Astrocyte (in vitro differentiated cells and primary cell): ENCODE measurements at places on chromosomes 2 and 18. TPM values are rescaled to one million over a fixed set of nuclear protein-coding genes. Genes with fewer than 3 reads are reported as not detected.

The HEATR5B gene
- total RNA-seq: 15.6 and 15.7 TPM in 2 replicates

The LBX2 gene
- 0.89 and 1.0 TPM in 2 replicates for total RNA-seq

The CRYBA2 gene
- not detected in 2 replicates for total RNA-seq

The AKAIN1 gene
- not detected in 2 replicates for total RNA-seq

The NRP2 gene
- total RNA-seq: 68.5 and 76.7 TPM in 2 replicates

The CCDC68 gene
- 2.2 and 2.4 TPM in 2 replicates for total RNA-seq

The DNER gene
- 0.82 and 1.0 TPM in 2 replicates for total RNA-seq

The PIEZO2 gene
- total RNA-seq: 5.3 and 11.8 TPM in 2 replicates

The TRIM43 gene
- total RNA-seq: 0.70 TPM in 1 of 2 replicates, not detected in the other

The CKAP2L gene
- total RNA-seq: 0.96 and 2.1 TPM in 2 replicates

The EDAR gene
- total RNA-seq: 0.12 TPM in 1 of 2 replicates, not detected in the other

The MYCN gene
- total RNA-seq: 2.1 and 2.6 TPM in 2 replicates

- no peak for DNase-seq
Observed at GRCh38 chr2:168120310-168120709, 127.1 kb downstream of the STK39 start.

DNA sequence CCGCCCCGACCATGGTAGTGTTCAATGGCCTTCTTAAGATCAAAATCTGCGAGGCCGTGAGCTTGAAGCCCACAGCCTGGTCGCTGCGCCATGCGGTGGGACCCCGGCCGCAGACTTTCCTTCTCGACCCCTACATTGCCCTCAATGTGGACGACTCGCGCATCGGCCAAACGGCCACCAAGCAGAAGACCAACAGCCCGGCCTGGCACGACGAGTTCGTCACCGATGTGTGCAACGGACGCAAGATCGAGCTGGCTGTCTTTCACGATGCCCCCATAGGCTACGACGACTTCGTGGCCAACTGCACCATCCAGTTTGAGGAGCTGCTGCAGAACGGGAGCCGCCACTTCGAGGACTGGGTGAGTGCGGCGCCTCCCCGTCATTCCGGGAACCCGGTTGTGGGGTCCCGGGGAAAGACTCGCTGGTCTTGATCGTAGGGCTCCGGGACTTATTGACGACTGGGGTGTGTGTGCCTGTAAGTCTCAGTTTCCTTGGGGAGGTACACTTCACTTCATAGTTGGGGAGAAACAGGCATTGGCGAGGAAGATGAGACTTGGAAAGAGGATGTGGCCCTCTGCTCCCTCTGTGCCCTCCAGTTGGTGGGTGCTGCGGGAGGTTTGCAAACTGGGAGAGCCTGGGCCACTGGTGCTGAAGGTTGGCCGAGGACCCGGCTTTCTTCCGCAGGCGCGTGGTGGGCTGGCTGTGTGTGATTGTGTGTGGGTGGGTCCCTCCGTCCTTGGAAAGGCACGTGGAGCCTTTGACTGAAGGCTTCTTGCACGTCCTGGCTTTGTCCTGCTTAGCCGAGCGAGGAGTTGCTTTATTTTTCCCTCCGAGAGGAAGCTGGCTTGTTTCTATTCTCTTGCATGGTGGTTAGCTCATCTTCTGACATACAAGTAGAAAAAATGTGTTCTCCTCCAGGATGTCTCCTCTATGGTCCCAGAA, 886 bp downstream of the PRKCE start:
- DNase-seq: peak; percentile 38

GRCh38 chr2:241506793-241507429, 1.5 kb downstream of the STK25 start:
- no peak for DNase-seq

DNA sequence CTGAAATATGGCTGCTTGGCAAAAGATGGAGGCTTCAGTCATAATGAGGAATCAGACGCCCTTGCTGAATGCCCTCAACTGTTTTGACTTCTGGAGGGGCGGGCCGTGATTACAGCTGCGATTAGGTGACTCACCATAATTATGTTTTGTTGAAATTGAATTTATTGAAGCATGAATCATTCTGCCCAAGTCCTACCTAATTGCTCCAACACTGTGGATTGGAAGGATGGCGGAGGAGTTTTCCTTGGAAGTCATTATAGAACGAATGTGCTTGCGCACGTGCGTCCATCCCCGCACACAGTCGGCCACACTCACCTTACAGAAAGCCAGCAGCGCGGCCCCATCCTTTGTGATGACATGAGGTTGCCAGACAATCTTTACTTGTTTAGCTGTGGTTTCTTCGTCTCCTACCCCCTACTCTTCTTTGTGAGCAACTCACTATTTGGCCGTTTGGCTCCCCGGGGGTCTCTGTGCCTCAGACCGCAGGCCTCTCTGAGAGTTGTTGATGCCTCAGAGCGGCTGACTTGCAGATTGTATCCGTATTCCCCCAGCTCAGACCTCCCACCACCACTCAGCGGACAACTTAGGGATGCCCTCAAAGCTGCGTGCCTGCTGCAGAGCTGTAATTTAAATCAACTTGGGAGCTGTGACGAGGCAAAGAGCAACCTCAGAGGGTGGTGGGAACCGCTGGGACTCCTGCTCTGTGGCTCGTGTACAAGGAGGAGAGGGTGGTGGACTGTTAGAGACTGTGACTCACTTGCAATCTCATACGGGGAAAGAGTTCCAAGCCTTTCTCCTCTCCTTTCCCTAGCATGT, 513.4 kb downstream of the TNS1 start:
- peak; percentile 74 for DNase-seq

DNA sequence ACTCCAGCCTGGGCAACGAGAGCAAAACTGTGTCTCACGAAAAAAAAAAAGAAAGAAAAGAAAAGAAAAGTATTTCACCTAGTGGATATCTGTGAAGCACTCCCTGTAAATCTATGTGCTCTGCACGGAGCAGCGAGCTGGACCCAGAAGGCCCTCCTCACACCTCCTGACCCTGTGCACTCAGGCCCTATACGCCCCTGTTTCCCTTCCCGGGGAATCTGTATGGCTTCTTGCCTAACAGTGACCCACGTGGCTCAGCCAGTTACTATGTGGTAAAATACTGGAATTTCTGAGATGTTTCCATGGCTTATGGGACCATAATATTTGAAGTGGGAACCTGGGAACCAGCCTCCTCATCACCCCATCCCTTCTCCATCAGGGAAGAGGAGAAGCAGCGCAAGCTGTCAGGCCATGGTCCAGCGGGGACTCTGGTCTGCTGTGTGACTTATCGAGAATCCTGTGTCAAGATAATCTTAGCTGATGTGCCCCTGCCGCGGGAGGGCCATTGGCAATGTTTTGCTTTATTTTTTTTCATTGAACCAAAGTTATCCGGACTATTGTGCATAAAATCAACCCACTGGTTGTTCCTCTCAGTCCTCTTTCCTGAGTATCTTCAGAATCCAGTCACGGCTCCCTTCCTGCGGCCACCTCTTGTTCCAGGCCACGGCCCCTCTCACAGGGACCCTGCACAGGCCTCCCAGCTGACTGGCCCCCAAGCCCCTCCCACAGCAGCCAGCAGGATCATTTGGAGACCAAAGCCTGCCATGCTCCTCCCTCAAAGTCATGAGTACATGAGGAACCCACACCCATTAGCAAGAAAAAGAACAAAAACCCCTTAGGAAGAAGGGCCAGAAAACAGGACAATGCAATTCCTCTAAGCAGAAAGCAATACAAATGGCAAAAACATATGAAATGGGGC, 30.6 kb downstream of the SDC1 start:
- DNase-seq: no peak

GRCh38 chr2:171794918-171795317, 99.1 kb downstream of the SLC25A12 start:
- no peak for DNase-seq

GRCh38 chr2:38168710-38169480, 92.9 kb upstream of the CYP1B1 start:
- peak; percentile 87 for DNase-seq

- no peak for DNase-seq
Observed at GRCh38 chr2:85134896-85135659, 1.9 kb downstream of the TCF7L1 start.

DNA sequence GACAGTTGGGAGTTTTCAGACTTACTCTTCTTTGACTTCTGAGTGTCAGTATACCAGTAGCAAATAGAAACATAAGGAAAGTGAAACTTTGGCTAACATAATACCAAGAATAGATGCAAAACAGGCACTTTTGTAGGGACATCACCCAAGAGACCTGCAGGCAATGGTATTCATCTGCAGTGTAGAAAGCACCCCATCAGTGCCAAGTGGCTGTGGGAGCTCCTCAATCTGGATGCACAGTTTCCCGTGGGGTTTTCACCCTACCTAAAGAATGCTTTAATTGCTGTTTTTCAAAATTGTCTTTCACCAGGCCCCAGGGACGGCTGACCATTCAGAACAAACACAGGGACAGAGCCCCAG, 96.6 kb upstream of the GPR45 start:
- DNase-seq: no peak

GRCh38 chr2:66457545-66457944, 22.6 kb downstream of the MEIS1 start:
- DNase-seq: no peak

DNA sequence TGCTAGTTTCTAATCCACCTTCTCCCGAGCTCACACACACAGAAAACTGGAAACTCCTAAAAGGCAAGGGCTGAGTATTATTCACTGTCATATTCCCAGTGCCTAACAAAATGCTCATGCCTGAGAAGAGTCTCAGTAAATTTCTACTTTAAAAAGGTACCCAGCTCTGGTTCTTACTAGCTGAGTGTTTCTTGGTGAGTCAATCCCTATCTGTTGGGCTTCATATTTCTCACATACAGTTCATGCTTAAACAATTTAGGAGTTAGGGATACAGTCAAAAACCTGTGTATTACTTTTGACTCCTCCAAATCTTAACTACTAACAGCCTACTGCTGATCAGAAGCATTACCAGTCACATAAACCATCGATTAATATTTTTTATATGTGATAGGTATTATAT, 204.9 kb downstream of the EN1 start:
- DNase-seq: peak; percentile 20

DNA sequence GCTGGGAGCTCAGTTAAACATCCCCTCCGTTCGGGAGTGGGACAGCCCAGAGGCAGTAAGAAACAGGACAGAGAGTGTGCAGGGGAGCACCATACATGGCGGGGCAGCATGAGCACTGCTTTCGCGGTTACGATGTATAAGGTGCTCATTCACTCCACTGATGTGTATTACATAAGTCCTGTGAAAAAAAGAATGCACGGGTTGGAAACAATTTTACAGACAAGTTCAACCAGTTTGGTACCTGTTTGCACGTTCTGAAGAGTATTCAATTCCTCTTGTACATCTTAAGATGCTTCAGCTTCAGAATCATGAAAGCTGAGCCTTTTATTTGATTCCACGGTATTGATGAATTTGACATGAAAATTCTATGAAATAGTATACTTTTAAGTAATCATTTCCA, 97.8 kb upstream of the NETO1 start:
- no peak for DNase-seq

GRCh38 chr2:10774394-10774793, 38.2 kb downstream of the PDIA6 start:
- DNase-seq: no peak

GRCh38 chr2:46002507-46002883, 294.7 kb upstream of the EPAS1 start:
- DNase-seq: peak; percentile 52

DNA sequence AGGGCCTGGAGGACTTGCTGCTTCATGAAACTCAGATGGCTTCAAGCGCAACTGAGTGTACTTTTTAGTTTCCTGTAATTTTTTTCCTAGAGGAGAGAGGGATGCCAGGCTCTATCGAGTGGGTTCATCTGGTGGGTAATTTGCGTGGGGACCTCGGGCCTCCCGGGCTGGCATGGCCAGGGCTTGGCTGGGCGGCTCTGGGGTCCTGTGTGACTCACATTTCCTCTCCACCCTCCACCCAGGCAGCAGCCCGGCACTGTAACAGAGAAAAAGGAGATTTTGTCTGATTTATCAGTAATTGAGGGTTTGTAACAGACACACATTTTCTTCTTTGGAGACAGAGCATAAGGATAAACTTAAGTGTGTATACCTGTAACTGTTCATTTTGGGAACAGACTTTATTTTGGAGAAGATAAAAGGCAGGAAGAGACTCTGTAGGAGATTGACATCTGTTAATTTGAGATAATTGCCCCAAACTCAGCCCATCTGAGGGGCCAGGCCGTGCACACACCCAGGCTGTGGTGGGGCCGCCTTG, 64.3 kb downstream of the NFATC1 start:
- DNase-seq: no peak

DNA sequence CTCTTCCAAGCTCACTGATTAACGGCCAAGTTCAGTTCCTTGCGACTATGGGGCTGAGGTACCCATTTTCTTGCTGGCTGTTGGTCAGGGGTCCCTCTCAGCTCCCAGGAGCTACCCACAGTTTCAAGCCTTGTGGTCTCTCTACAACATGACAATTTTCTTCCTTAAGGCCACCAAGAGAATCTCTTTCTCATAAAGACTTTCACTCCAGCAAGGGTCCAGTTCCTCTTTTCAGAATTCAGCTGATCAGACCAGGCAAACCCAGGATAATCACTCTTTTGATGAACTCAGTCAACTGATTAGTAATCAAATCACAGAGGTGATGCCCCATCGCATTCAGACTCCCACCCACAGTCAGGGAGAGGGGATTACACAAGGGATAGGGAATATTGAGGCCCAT, 129.7 kb downstream of the IRS1 start:
- DNase-seq: no peak

- no peak for DNase-seq
Observed at GRCh38 chr2:142707318-142707717, 170.1 kb upstream of the KYNU start.

DNA sequence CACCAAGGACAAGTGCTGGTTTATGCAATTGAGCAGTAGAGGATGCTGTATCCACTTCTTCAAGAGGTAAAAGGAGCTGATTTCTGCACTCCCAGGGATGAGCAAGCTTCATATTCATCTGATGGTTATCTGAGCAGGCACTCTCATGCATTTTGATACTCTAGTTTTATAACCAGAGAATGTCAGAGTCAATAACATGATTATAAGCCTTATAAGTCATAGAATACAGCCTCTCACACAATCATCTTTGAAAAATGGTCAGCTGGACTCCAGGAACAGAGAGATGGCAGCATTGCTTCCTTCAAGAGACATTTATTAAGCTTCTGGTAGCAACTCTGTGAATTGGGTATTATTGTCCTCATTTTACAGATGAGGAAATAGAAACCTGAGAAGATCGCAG, 167.1 kb downstream of the SLC8A1 start:
- no peak for DNase-seq

- no peak for DNase-seq
Observed at GRCh38 chr2:235757640-235758039, 263.8 kb downstream of the AGAP1 start.

DNA sequence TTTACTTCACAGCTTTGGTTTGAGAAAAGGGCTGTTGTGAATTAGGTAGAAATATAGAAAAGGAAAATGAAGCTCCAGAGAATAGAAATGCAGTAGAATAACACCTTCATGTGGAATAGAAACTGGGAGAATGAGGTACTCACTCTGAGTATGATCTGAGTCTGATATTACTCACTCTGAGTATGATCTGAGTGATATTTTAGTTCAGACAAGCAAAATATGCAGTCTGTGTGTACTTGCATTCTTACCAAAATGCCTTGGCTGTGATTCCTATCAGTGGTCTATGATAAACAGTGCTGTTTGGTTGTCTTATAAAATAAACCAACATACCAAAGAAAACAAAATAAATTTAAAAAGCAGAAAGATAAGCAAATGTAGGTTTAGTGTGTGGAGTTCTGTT, 487.6 kb downstream of the THSD7B start:
- DNase-seq: peak; percentile 57

GRCh38 chr2:190762566-190762965, 113.7 kb downstream of the NAB1 start:
- no peak for DNase-seq

GRCh38 chr2:120744817-120745216, 9.1 kb downstream of the GLI2 start:
- no peak for DNase-seq
